Stimulated activated CD4-positive, alpha-beta T cell treated with anti-CD3 and anti-CD28 coated beads, Interleukin-1b, Interleukin-23, amount 100 ng/mL, for 1 hour (primary cell): ENCODE measurements at places on chromosomes 12 and 14.

- DNase-seq: no peak
Measured at GRCh38 chr14:95432144-95433093, 84.0 kb downstream of the SYNE3 start.

GRCh38 chr12:526089-526488, 66.3 kb downstream of the B4GALNT3 start:
- DNase-seq: no peak

- peak; percentile 43 for DNase-seq
Measured at GRCh38 chr12:64610079-64610659, at the start of gene RASSF3. Gene RASSF3, plus strand, starts transcription at chr12:64610495. Its CDS starts 138 bp downstream, at chr12:64610633.

DNA sequence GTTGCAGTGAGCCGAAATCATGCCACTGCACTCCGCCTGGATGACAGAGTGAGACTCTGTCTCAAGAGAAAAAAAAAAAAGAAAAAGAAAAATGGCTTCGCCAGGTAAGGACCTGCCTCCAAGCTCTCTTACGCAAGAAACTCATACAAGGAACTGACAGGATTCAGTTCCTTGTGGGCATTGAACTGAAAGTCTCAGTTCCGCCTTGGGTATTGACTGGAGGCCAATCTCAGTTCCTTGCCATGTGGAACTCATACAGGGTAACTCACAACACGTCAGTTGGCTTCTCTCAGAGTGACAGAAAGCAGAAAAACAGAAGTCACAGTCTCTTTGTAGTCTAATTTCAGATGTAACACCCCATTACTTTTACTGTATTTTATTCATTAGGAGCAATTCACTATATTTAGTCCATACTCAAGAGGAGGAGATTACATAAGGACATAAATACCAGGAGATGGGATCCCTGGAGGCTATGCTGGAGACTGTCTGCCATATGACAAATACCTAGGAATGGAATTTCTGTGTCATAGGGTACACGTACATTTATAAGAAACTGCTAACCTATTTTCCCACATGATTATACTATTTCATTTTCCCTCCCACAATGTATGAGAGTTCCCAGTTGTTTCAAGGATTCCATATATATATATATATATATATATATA, 11.4 kb upstream of the NOPCHAP1 start:
- DNase-seq: no peak

GRCh38 chr12:8709124-8709830, 11.5 kb downstream of the RIMKLB start:
- DNase-seq: no peak

DNA sequence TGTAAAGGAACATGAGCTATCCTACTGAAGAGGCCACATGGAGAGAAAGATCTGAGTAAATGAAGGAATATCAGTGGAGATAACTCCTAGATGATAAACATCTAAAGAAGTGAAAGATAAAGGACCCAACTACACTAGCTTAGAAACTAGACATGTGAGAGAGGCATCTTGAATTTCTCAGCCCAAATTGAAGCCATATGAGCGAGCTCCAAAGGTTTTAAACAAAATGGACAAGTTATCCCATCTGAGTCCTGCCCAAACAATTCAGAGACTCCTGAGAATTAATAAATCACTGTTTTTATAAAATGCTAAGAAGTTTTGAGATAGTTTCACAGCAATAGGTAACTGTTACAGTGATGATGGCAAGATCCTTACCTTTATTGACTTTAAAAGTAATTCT, 438.9 kb downstream of the NAV3 start:
- no peak for DNase-seq

GRCh38 chr12:30989754-30990153, 63.2 kb downstream of the TSPAN11 start:
- DNase-seq: no peak

- DNase-seq: no peak
Measured at GRCh38 chr12:28563286-28563685, 373.0 kb downstream of the CCDC91 start.

GRCh38 chr12:63305901-63306875, 155.2 kb upstream of the AVPR1A start:
- no peak for DNase-seq

DNA sequence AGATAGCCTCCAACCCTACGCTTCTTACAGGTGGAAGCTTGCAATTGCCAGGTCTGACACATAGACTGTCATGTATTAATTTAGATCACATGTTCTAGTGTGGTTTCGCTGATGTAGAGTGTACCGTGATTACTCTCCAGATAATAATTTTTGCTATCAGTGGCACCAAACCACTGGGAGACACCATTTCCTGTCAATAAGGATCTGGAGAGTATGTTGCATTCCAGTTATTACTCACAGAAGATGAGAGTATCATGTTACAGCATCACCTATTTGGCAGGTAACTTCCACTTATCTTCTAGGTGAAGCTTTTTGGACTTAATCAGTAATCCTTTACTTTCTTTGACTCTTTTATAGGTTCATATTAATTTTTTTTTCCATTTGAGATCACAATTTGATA, 147.2 kb downstream of the HELB start:
- no peak for DNase-seq

DNA sequence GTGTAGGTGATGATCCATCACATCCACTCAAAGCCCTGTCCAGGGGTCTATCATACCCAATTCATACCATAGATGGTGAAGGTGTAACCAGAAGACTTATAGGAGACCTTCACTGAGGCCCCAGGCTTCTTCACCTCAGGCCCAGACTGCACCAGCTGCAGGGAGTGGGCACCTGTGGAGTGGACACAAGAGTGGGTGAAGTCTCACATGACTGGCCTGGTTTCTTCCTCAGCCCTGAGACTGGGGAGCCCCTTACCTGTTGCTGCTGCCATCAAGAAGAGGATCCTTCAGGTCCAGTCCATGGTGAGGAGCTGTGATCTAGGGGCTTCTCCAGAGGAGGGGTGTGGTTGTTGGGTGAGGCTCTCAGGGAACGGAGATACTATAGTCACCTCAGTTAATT, 851.0 kb downstream of the TMEM121 start:
- no peak for DNase-seq

DNA sequence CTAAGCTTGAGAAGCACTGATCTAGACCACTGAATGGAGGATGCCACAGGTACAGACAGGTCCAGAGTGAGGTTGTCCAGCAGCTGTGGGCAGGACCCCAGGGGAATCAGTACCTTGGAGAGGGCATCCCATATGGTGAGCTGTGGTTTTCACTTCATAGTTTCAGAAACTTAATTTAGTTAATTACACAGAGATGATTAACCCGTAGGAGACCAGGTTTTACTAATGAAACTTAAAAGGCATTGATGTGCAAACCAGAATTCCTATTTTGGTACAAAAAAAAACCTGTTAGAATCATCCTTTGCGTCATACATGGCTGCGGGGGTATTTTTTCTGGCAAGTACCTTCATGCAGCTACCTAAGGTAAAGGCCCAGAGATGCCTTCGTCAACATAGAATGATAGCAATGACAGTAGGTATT, 159.3 kb downstream of the DACT1 start:
- DNase-seq: no peak

DNA sequence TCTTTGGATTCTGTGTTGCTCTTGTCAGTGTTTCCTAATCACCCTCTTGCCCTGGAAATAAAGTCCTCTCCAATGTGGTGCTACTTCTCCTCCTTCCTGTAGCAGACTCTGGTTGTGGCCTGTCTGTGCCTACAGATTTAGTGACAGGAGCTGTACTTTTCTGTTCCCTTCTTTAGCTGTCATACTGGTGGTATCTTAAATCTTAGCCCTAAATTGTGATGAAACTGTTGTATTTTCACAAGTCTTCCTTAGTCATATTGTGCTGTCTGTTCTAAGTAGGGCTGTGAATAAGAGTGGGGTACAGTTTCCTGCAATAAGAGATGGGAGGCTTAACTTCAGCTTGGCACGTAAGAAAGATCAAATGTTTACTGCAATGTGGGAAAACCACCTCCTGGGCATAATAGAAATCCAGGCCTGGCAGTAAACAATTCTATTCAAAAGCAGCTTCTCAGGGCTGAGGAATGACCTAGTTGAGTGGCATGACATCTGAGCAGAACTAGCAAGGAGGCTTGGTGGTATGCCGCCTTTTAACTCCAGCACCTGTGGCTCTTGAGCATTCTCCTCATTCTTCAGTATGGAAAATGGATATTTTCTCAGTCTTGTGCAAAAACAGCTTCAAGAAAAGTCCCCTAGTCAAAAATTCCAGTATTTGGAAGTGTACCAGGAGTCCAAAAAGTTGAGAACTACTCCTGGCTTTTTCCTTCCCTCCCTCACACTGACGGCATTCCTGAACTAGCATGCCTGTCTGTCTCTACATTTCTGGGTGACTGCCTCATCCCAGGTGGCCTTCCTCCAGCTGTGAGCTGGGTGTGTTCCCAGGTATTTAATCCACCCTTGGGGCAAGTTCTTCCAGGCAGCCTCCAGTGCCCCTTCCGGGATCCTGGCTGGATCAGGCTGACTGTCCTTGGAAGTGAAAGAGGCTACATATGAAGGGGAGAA, 19.5 kb downstream of the ANO6 start:
- DNase-seq: no peak

DNA sequence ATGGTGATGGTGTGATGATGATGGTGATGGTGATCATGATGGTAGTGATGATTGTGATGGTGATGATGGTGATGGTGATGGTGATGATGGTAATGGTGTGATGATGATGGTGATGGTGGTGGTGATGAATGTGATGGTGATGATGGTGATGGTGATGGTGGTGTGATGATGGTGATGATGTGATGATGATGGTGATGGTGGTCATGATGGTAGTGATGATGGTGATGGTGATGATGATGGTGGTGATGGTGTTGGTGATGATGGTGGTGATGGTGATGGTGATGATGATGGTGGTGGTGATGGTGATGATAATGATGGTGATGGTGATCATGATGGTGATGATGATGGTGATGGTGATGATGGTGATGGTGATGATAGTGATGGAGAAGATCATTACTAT, 120.3 kb downstream of the ZNF664 start:
- no peak for DNase-seq

DNA sequence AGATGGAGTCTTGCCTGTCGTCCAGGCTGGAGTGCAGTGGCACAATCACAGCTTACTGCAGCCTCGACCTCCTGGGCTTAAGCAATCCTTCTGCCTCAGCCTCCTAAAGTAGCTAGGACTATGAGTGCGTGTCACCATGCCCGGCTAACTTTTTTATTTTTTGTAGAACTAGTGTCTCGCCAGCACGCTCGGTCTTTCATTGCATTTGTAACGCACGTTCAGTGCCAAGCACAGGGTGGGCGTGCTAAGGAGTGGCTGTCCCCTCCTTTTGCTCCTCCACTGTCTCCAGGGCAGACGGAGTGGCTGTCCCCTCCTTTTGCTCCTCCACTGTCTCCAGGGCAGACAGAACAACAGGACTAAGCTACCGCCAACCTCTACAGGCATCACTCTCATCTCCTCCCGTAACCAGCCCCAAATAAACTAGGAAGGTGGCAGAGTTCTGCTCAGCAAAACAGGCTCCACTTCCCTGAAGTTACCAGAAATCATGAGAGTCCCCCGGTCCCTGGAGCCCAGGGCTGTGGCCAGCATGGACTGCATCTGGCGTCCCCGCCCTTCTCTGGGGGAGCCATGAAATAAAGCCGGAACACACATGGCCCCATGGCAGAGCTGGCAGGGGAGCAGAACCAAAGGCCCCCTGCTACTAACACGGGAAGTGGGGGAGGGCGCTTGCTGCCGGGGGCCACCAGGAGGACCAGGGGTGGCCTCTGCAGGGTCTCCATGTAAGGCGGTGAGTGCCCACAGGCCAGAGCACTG, 60.2 kb downstream of the CCDC88C start:
- DNase-seq: no peak

DNA sequence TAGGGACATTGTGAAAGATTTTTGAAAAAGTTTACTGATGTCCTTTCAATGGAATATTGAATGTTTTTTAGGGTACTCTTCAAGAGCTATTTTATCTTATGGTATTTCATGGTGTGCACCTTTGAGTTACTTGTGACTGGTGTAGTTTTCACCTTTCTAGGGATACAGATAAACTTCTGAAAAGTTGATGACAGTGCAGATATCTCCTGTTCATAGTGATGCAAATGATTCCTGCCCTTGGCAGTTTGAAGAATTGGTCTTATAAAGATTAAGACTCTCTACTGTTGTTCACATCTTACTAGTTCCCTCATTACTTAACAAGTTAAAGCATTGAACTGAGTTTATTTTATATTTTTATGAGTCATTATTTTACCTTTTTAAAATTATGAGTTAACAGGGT, 408.9 kb downstream of the TRHDE start:
- no peak for DNase-seq

- no peak for DNase-seq
Measured at GRCh38 chr12:16833376-16834015, 227.5 kb upstream of the LMO3 start.

DNA sequence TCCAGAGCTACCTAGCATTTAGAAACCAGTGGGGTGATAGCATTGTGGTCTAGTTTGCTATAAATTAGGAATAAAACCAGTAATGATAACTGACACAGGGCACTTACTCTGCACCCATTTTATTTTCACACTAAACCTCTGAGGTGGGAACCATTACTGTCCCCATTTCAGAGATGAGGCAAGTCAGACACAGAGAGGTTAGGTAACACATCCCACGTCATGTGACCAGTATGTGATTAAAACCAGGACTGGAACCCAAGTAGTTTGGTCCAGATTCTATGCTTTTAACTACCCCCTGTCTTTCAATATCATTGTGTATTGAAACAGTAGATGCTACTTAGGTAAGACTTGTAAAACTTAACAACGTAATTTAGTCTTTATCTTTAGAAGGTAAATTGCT, 110.2 kb downstream of the PLXNC1 start:
- no peak for DNase-seq

GRCh38 chr14:100473249-100473648, 114.0 kb downstream of the BEGAIN start:
- no peak for DNase-seq

- DNase-seq: no peak
Measured at GRCh38 chr14:65117769-65118745, 15.7 kb upstream of the MAX start.

GRCh38 chr14:24317141-24317928, 6.0 kb downstream of the LTB4R start:
- no peak for DNase-seq

DNA sequence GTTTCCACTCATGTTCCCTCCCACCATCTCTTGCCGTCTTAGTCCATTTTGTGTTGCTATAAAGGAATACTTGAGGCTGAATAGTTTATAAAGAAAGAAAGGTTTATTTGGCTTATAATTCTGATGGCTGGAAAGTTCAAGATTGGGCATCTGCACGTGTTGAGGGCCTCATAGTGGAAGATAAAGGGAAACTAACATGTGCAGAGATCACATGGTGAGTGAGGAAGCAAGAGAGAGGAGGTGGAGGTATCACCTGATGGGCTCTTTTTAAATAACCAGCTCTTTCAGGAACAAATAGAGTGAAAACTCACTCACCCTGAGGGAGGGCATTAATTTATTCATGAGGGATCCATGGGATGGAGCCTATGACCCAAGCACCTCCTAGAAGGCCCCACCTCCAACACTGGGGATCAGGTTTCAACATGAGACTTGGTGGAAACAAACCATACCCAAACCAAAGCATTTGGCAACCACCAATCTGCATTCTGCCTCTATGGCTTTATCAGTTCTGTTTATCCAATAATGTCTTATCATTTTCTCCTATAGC, 29.5 kb downstream of the MYO1H start:
- no peak for DNase-seq
